Fibroblast of upper back skin (primary cell): ENCODE measurements at places on chromosomes 16 and 17.

GRCh38 chr16:80002261-80002660 is 401.7 kb upstream of the MAF start:
- DNase-seq: no peak

- DNase-seq: peak; percentile 27
Measured at GRCh38 chr16:57372372-57373116, at the start of gene CX3CL1. TSS of gene CX3CL1 (plus strand) at chr16:57372490. CDS start at chr16:57372569, 79 bp downstream.

DNA sequence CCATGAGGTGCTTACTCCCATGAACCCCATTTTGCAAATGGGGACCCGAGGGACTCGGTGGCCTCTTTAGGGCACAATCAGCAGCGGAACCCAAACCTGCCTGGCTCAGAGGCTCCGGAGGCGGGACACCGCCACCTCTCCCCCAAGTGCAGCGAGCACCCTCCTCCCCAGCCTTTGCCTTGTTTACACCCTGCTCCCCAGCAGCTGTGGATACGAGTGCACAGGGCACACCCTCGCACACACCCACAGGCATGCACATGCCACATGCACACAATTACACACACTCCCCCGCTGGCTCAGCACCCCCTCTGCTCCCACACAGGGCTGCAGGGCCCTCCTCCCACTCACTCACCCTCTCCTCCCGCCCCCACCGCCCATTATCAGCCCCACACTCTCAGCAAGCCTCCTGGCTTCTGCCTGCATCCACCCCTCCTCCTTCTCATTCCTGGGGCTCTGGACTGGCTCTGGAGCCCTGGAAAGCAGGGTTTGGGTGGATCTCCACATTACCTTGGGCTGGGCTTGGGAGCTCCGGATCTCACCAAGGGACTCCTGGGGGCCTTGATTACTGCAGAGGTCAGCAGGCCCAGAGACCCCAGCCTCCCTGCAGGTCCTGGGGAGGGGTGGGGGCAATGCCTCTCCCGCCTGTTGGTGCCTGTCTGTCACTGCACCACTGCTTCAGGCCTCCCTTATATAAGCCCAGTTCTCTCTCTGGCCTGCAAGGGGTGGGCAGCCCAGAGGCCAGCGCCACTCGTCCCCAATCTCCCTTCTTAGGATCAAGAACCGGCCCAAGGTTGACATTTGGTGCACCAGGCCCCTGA is 6.4 kb downstream of the PDK2 start:
- DNase-seq: peak; percentile 49

GRCh38 chr16:71338193-71338592 is 20.3 kb upstream of the CALB2 start:
- DNase-seq: no peak

GRCh38 chr16:27920391-27920891 is 143.1 kb downstream of the GSG1L start:
- DNase-seq: no peak

DNA sequence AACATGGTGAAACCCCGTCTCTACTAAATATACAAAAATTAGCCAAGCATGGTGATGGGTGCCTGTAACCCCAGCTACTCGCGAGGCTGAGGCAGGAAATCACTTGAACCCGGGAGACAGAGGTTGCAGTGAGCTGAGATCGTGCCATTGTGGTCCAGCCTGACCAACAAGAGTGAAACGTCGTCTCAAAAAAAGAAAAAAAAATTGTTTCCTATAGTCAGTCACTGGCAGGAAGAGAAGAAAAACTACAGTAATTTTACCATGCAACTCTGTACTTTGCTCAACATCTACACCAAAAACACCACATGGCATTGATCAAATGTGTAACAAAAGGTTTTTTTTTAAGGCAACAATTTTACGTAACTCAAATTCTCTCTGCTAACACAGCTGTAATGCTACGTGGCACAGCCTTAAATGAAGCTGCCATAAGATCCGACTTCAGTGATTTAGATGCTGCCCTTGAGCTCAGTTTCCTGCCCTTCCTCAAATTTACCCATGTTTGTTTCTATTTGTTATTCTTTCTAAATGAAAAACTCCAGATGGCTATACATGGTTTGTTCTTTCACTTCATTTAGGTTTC is 40.2 kb downstream of the CNOT1 start:
- DNase-seq: peak; percentile 3

- DNase-seq: no peak
Measured at GRCh38 chr17:7113273-7114071, 1.1 kb downstream of the ASGR2 start.

DNA sequence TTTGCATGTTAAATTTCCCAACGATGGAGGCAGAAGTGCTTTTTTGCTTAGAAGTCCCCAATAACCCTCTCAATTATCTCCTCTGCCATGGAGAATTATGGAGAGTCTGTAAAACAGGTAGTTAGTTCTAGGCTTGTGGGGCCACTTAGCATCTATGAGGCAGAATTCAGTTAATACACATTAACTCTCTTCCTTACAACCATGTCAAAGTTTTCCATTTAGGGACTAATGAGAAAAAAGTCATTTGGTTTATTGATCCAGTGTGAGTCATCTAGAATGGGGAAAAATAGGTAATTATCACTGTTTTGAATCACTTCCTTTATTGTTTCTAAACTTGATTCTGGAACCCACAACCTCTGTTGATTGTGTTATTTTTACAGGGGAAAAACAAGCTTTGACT is 229.1 kb upstream of the COX10 start:
- DNase-seq: no peak

DNA sequence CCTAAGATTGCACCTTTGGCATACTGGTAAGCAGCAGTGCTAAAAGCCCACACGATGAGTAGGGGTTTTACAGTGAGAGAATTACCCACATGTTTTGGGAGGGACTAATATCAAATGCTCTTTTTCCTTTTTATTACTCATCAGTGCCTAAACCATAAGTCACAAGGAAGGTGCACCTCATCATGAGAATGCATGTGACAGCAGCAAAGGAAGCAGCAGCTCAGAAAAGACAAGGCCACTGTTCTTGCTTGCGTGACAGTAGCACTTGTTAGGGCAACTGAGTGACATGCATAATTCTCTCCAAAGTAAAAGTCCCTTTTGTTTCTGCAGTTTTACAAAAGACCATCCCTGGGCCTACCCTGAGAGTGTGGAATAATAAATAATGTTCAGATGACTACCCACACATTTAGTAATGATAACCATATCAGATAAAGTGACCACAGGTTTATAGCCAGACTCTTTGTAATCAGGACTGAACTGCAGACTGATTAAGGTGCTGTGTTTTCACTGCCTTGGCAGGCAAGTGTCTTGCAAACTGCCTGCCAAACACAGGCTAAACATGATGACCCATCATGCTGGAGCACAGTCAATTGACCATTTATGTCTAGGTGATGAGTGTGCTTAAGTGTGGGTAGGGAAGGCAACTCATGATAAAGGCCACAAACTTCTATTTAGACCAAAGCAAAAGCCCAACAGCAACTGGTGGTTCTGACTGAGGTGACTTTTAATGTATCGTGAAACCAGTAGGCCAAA is 1751.4 kb downstream of the TP53TG3F start:
- no peak for DNase-seq

- no peak for DNase-seq
Measured at GRCh38 chr17:76326306-76326705, 18.2 kb upstream of the QRICH2 start.

DNA sequence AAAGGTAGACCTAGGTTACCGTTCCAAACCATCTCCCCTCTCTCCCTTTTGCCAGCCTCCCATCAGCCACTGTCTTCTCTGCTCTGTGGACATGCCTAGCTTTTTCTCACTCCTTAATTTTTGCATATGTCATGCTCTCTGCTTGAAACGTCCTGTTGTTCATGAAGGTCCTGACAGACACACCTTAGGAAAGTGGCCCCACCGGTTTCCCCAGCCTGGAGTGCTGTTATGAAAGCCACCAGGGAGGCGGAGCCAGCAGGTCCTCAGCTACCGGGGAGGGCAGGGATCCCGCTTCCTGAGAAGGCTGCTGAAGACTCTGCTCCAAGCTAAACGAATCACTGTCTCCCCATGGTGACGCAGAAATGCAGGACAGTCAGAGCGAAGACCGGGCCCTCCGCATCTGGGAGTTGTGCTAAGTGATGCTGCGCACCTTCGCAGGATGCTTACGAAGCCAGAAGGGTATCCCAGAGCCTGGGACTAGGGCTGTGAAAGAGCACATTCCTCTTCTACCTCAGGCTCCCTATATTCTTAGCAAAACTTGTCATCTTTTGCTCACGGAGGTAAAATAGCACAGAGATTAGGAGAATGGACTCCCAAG is 2.3 kb upstream of the SLC16A11 start:
- DNase-seq: no peak

DNA sequence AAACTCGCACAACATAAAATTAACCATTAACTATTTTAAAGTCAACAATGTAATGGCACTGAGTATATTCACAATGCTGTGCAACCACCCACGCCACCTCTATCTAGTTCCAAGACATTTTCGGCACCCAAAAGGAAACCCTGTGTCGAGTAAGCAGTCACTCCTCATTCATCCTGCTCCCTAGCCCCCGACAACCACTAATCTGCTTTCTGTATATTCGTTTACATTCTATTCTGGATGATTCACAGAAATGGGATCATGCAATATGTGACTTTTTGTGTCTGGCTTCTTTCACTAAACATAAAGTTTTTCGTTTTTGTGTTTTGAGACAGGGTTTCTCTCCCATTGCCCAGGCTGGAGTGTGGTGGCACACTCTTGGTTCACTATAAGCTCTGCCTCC is 42.2 kb upstream of the HAPSTR1 start:
- peak; percentile 91 for DNase-seq

DNA sequence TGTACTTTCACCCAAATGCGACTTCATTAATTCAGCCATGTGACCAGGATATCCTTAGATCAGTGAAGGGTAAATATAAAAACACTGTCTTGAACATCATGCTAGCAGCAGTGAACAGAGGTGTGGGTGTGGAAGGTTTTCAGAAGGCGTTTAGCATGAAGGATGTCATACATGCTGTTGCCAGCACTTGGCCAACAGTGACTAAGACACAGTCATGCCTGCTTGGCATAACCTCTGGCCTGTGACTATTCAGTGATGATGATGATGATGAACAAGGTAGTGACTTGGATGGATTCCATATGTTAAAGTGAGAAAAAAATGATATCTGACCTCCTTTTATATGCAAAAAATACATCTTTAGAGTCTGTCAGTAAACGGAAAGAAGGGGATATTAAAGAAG is 97.9 kb downstream of the MAP2K4 start:
- DNase-seq: no peak

- DNase-seq: no peak
Measured at GRCh38 chr16:53094013-53094630, 39.3 kb downstream of the CHD9 start.

GRCh38 chr16:3242709-3243108 is 7.8 kb upstream of the ZNF200 start:
- no peak for DNase-seq

- DNase-seq: no peak
Measured at GRCh38 chr17:63768433-63768832, 5.0 kb downstream of the CCDC47 start.

DNA sequence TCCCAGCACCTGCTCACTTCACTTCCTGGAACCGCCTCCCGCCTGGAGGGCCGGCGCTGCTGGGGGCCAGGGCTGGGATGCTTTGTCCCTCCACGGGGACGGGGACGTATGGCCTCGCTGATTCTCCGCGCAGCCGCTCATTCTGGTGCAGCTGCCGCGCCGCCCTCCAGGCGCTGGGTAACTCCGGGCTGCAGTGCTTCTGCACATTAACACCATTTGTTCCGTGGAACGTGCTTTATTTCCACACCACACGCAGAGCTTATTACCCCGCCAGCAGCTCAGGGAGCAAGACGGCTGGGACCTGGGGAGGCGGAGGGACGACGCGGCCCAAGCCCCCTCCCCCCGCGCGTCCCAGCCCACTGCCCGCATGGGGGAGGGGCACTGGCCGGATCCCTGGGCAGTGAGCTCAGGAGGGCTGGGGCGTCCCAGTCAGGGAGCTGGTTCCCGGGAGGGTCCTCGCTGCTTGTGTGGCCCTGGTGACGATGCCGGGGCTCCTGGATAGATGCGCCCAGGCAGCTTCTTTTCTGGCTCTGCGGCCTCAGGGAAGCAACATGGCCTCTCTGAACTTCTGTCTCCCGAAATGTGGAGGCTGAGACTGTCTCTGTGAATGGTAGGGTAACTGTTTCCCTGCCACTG is 45.4 kb upstream of the ACSF3 start:
- no peak for DNase-seq

GRCh38 chr17:39937447-39937846 is 9.9 kb downstream of the LRRC3C start:
- DNase-seq: no peak

DNA sequence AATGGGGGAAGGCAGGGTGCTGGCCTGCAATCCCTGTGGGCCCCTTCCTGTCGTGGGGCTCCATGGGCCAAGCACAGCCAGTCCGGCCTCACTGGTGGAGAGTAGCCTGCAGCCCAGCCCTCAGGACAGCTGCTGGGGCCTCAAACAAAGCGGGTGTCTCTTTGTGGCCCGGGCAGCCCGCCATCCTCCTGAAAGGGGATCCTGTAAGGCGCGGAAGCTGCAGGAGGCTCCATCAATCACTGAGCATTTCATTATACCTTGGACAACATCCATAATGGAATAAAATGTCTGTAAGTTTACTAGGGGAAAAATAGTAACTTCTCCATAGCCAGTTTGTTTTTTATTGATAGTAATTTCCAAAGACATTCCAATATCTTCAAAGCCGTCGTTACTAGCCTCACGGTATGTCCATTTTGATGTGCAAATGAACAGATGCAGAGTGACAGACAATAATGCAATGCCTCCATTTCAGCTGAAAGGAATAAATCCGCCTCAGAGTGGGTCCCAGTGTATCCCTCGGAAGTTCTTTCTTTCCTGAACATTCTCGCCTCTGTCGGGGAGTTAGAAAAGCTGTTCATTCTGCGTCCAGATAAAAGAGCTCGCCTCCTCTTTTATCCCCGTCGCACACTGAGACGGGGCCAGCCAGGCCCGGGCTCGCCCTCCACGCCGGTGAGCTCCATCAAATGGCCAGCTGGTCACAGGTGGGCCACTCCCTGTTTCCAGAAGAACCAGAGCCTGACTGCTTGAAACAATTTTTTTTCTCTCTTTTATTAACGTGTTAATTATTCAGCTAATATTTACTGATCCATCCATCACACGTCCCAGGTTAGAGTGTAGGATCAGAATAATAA is 14.4 kb downstream of the WSCD1 start:
- DNase-seq: no peak

GRCh38 chr17:149897-150584 is 12.7 kb downstream of the SCGB1C2 start:
- DNase-seq: no peak

GRCh38 chr17:76382803-76383545 is 1.4 kb upstream of the SPHK1 start:
- DNase-seq: peak; percentile 90

- peak; percentile 44 for DNase-seq
Measured at GRCh38 chr17:2123375-2124251, 68.7 kb downstream of the HIC1 start.
